ENCODE measurements at places on chromosomes 6 and 20.

GRCh38 chr20:35461620-35462019, 6.2 kb downstream of the CEP250 start:
- no peak for DNase-seq

DNA sequence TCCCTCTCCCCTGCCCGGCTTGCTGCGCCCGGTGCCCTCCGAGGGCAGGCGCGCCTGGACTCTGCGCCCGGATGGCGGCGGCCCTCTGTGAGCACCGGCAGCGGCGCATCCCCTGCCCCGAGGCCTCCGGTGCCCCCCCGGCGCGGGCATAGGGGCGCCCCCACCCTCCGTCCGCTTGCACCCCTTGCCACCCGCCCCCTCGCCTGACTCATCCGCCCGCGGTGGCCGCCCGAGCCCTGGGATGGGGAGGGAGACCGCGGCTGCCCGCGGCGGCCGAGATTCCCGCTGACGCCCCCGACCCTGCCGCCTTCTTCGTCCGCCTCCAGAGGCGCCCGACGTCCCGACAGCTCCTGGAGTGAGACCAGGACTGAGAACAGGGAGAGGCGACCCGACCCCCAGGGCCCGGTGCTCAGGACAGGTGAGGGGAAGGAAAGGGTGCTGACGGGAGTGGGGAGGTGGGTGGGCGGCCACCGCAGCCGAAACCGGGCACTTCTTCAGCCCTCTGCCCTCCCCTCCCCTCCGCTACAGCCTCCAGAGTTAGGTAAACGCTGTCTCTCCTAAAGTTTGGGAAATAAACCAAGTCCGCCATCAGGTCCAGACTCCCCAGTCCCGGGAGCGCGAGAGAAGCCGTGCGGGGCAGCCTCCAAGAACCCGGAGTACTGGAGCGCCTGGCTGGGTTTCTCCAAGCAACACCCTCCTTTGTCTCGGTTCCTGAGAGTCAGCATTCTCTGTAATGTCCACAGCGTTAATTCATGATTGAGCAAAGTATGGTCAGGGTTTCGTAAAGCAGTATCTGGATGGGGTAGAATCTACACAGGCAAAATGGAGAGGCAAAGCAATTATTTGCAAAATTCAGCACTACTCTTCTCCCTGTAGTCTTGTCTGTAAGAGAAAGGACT, 539 bp downstream of the TMEM200A start:
- DNase-seq = no peak

- no peak for DNase-seq
Observed at GRCh38 chr6:167047554-167047953, 48.4 kb downstream of the CEP43 start.

DNA sequence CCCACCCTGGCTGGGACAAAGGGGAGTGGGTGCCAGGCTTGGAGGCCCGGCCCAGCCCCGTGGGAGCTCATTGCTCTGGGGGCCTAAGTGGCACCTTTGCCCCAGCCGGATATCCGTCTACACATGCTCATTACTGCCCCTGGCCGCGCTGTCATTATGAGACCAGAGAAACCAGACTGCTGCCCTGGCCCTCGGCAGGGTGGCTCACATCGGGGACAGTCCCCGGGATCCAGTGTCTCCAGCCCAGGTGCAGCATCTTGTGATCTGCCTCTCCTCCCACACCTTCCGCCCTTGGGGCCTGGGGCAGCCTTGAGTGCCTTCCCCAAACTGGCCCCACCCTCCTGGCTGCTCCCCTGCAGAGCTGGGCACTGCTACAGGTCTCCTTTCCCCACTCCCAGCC, 4.9 kb downstream of the SRMS start:
- no peak for DNase-seq

GRCh38 chr6:136860043-136860442, 37.7 kb downstream of the PEX7 start:
- no peak for DNase-seq

DNA sequence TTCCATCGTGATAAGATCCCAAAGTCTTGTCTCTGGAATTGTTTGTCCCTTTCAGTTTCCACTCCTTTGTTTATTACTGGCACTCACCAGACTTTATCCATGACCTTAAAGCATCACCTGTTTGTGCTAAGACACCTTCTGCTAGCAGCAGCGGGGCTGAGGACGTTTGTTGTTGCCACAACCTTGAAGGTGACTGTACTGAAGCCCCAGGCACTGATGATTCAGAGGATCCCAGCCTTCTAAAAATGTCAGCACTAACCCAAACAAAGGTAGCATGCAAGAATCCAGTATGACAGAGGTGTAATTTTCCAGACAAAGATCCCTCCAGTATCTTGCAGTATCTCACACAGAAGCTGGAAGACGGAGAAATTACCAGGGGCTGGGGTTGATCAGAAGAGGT, 28.9 kb upstream of the SMIM8 start:
- DNase-seq = no peak

DNA sequence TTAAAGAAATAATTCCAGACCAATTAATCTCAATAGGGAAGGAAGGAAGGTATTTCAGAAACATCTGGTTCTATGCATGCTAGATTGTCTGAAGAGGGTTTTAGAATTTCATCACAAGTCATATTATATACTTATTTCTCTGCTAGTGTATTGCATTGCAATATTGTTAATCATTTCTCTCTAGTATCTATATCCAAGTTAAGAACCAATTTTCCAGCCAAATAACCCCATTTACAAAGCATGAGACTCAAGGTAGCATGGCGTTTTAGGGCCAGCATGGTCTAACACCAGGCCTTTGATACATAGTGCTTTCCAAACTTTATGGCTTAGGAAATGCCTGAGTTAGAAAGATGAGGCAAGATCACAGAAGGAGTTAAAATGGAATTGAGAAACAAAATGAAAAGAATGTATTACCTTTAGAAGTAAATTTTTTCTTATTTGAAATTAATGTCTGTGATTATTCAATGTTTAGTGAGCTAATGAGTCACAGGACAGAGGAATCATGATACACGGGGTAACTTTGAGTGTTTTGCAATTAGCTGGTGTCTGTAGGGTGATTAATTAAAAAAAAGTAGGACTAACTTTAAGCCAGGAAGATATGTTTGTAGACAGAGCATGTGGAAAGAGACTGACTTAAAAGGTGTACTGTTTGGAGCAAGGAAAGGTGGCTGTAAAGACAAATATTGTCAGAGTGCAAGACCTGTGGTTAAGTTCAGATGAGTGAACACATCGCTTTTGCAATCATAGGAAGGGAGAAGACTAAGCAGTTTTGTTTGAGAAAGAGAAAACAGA, 1006.2 kb upstream of the CITED2 start:
- DNase-seq = no peak

- no peak for DNase-seq
Observed at GRCh38 chr6:411402-412145, 20.0 kb downstream of the IRF4 start.

GRCh38 chr6:161188547-161189465, 85.1 kb downstream of the AGPAT4 start:
- no peak for DNase-seq

DNA sequence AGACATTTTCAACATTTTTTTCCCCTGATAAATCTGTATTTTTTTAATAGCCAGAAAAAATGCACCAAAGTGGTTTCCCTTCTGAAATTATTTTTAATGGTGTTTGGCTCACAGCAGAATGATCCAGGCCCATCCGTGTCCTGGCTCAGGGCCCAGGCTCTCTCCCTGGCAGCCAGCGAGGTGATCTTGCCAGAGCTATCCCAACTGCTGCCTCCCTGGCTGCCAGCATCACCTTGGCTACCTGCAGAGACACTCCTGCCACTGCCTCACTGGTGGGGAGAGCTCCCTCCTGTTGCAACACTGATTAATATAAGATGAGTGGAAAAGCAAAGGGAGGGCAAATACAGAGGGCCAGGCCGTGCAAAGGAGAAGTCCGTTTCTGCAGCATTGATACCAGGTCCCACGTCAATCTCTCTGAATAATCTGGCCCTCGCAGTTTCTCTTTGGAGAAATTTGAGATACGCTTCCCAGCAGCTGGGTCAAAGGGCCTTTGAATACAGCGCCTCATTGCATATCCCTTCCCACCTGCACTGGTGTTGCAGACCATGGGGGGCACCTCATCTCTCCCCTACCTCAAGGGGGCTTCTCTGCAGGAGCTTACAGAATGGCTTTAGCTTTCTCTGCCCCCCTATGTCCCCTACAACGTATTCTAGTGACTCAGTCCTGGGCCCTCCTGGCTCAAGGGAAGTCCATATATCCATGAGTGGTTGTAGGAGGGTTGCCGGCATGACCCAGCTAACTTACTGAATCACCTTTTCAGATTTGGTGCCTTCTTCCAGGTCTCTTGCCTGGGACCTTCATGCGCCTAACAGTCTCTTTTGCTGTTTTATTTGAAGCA, 12.8 kb upstream of the DSTN start:
- DNase-seq = no peak

GRCh38 chr20:63082308-63082938, 75.7 kb upstream of the BHLHE23 start:
- no peak for DNase-seq

GRCh38 chr20:1330075-1330830, 1.3 kb upstream of the SDCBP2 start:
- no peak for DNase-seq

- DNase-seq = no peak
Observed at GRCh38 chr20:47784599-47785310, 526 bp downstream of the SULF2 start.

DNA sequence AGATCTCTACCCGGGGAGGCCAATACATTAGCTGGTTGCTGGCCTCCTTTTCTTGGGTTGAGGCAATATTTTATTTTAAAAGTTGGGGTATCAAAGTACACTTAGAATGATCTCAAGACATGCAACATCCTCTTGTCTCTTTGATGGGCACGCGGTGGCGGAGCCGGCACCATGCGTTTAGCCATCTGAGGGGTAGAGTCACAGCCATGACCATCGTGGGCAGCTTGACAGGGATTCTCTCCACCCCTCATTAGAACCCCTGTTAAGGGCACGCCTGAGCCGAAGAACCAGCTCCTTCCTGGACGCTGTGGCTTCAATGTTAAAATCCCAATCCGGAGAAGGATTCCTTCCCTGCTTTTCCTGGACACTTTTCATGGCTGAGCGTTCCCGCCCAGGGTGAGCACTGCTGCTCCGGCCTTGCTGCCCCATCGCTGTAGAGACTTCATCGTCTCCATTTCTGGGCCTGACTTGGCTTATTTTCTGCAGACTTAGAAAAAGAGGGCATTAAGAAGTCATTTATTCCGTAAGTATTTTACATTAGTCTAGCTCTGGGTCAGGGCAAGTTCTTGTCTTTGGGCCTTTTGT, 142.7 kb upstream of the CDH4 start:
- no peak for DNase-seq

- no peak for DNase-seq
Observed at GRCh38 chr6:154370545-154370944, 13.9 kb upstream of the IPCEF1 start.

- no peak for DNase-seq
Observed at GRCh38 chr20:3326779-3327521, 80.5 kb downstream of the DNAAF9 start.

DNA sequence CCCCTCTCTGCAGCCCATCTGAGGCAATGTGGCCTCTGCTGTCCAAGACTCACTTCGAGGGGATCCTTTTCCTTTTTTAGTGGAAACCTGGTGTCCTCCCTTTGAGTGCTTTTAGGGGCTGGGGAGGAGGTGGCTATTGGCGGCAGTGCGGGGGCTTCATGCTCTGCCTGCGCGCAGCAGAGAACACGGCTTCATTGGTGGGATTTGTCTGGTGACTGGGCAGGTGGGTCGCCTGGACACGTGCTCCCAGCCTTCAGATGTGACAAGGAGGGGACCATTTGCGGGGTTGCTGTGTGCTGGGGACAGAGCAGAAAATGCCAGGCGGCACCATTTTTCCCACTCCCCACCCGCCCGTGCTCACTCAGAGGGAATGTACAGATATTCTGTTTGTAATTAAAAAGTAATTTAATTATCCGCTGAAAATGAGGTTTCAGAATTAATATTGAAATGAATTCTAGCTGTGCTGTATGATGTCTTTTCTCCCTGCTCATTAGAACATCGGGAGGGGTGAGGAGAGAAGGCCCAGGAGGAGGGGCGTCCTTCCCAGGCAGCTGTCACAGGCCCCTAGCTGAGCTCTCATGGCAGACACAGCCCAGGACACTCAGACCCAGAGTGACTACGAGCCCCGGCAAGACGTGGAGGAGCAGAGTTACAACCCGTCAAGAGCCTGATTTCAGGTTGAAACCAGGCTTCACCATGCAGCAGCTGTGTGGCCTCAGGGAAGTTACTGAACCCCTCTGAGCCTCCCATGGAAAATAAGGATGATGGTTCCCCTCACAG, 417.2 kb upstream of the SULF2 start:
- DNase-seq = no peak

- DNase-seq = no peak
Observed at GRCh38 chr6:105603788-105604586, 201.1 kb upstream of the PREP start.

GRCh38 chr6:26401987-26402658, at the start of gene BTN3A1:
Gene BTN3A1, plus strand, starts transcription at chr6:26402275. Its CDS starts 3,289 bp downstream, at chr6:26405564.
- peak; percentile 33 for DNase-seq

- DNase-seq = no peak
Observed at GRCh38 chr6:26594131-26594498, 2.6 kb upstream of the ABT1 start.
